ENCODE measurements at places on chromosomes 6 and 20.

DNA sequence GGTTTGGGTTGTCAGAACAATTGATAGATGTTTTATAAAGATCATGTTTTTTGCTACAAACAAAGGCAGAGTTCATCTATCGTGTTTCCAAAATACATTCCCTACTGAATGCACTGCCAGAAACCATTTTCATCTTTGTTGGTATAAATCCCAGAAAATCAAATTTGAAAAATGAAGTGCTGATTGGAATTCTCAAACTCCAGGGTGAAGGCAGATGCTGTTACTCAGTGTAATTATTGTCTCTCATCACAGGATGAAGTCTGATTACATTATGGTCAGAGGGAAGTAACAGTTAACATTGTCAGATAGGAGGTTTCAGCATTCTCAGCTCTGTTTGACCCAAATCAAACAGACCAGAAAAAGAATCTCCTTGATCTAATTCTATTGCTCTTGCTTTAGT, 198.4 kb upstream of the KCNK16 start:
- DNase-seq: peak; percentile 9

DNA sequence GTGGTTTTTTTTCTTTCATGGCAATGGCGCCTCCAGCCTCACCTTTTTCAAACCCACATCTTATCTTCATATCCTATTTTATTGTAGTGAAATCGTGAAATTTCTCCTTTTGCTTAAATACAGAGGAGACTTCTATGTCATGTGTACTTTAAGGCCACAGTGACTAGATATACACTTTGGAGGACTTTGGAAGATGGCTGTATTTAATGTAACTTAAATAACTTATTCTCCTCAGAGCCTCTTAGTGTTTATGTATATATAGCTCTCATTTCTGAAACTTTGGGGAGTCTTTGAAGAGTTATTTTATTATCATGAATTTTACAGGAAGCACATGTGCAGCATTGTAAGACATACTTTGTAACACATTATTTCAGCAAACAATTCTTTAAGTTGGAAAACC, 968 bp downstream of the LAMA2 start:
- DNase-seq: no peak

DNA sequence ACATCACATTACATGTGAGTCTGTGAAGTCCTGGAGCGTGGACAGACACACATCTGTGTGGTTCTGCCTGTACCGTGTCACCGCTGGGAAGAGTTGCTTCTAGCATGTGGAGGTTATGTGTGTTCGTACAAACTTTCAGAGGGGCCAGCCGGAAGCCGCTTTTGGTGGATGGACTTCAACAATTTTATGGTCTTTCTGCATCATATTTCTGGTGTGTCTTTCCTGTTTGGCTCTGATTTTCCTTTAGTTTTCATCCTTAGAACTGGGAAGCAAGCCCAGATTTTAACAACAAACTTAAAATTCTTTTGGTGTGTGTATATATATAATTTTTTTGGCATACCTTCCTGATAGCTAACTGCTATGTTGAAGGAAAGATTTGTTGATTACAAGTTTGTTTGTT, 71.2 kb downstream of the TIAM2 start:
- DNase-seq: peak; percentile 65

DNA sequence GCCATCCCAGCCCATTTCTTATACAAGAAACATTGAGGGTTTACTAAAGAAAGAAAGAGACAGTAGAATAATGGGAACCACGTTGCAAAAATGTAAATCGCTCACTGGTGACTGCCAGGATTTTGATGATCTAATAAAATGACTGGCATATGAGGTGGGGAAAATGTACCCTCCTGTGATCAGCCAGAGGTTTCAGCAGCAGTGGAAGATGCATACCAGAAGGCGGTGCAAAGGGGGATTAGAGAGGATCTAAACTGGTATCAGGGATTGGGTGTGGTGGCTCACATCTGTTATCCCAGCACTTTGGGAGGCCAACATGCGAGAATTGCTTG, 60.8 kb upstream of the DDR1 start:
- DNase-seq: no peak

GRCh38 chr6:88748141-88748540, 215.3 kb downstream of the RNGTT start:
- peak; percentile 1 for DNase-seq

GRCh38 chr6:10071631-10072220, 343.1 kb downstream of the TFAP2A start:
- no peak for DNase-seq

DNA sequence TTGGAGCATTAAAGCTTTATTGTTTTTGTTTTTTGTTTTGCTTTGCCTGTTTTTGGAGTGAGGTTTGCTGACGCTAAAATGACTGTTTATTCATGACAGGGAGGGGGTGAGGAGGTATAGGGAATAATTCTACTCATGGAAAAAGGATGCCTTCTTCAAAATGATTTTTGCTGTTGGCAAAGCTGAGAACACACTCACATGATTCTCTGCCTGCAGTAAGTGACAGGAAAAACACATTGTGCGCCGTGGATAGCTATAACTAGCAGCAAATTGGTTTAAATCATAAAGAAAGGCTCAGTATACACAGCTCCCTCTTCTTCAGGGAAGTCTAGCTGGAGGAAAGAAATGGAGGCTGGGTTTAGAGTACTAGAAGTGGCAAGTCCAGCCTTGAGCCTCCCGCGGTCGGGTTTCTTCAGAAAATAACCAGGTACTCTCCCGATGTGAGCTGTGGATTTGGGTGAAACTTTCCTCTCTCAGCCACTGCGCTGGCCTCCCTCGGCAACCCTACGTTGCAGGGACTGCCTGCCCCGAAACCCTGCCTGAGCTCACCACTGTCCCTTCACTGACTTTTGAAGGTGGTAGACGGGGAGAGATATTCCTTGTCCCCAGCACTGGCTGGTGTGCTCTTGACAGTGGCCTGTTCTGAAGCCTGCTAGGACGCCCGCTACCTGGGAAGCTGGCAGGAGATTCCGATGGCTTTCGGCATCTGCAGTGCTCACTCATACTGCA, 278.2 kb downstream of the NRN1 start:
- no peak for DNase-seq

- no peak for DNase-seq
Observed at GRCh38 chr6:100700009-100700408, 181.1 kb downstream of the ASCC3 start.

DNA sequence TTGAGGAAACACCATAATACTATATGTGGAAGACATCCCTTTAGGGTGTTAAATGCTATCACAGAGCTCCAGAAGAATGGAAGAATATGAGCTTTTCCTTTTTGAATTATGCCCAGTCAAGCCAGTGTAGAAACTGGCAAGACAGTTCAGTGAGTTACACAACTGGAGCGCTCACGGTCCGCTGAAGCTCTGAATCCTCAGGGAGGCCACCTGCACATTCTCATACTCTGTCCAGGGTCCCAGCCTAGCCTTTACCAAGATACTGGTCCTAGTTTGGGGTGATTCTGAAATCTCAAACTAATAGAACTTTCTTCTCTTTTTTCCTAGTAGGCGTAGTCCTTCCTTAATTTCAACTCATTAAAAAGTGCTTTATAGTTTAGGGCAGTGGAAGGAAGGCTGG, 51.3 kb downstream of the ALDH8A1 start:
- DNase-seq: no peak

DNA sequence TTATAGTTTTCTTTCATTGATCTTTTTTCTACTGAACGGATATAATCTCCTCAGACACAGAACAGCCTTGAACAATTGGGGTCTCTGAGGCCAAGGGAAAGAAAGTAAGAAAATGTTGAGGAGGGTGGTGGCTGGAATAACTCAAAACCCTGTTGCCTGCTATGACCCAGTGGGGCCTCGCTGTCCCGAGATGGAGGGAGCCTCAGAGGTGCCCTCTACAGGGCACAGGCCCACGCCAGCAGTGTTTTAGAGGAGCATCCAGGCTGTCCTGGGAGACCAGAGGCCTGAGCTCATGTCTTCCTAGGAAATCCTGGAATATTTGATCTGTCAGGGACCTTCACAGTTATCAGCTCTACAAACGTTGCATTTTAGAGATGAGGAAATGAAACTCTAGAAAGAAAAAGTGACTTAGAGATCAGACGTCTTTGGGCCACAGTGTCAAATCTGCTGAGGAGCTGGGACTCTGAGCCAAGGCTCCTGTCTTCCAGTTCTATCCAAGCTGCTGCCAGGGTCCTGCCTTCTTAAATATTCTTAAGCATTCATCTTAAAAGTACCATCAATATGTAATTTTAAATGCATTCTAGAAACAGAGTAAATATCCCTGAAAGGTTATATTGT, 26.3 kb downstream of the ALDH5A1 start:
- DNase-seq: peak; percentile 33

GRCh38 chr6:33313709-33314514, at the start of gene TAPBP:
Gene TAPBP (minus strand): TSS chr6:33314078. CDS start chr6:33314041, 37 bp downstream.
- peak; percentile 46 for DNase-seq

GRCh38 chr6:147033267-147033666, 170.9 kb upstream of the STXBP5 start:
- peak; percentile 28 for DNase-seq

- DNase-seq: no peak
Observed at GRCh38 chr6:165729307-165729936, 66.4 kb upstream of the PDE10A start.

GRCh38 chr6:7313505-7314165, 636 bp upstream of the SSR1 start:
- no peak for DNase-seq

DNA sequence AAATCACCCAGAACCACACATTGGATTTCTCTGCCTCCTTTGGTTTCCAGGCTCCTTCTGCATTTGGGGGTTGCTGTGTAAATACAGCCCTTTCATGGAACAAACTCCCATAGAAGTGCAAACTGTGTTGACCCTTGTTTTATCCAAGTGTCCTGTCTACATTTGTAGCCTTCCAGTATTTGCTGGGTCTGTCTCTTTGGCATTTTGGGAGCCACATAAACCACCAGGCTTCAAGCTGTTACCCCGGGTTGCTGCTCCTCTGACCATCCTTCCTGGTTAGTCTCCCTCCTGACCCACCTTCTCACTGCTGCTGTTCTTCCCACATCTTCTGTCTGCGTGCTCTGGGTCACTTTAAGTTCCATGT, 7.6 kb upstream of the MTHFD1L start:
- DNase-seq: no peak

GRCh38 chr20:22977047-22977785, 57.9 kb upstream of the SSTR4 start:
- DNase-seq: no peak

DNA sequence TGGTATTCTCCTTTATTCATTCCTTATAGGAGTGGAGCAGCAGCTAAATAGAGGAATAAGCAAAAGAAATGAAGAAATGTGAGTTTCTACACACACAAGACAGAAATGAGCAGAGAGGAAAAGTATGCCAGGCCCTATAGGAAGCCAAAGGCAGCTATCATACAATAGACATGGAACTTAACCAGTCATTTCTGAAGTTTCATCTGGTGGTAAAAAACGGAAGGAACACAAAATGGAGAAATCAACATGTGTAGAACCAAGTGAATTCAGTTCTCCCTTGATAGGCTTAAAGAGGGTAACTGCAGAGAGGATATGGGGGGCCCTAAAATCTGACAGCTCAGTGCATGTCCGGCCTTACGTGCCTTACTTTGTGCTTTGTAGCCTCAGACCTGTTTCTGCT, 44.6 kb downstream of the TSBP1 start:
- DNase-seq: no peak

GRCh38 chr6:57432157-57432556, 114.7 kb downstream of the PRIM2 start:
- DNase-seq: peak; percentile 90

- no peak for DNase-seq
Observed at GRCh38 chr6:159904497-159904911, 13.7 kb downstream of the MAS1 start.

- no peak for DNase-seq
Observed at GRCh38 chr6:11922901-11923300, 89.2 kb upstream of the HIVEP1 start.

DNA sequence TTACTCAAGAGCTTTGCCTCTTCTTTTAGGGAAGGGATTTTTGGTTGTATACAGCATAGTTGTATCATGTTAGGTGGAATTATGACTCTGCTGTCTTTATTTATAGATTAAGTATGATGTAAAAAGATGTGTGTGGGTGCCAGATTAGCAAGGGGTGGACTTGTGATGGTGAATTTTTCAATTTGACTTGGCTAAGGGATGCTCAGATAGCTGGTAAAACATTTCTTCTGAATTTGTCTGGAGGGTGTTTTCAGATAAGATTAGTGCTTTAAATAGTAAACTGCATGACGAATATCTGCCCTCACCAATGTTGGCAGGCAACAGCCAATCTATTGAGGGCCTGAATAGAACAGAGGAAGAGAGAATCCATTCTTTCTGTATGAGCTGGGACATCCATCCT, 173.3 kb upstream of the TNFAIP3 start:
- DNase-seq: no peak

DNA sequence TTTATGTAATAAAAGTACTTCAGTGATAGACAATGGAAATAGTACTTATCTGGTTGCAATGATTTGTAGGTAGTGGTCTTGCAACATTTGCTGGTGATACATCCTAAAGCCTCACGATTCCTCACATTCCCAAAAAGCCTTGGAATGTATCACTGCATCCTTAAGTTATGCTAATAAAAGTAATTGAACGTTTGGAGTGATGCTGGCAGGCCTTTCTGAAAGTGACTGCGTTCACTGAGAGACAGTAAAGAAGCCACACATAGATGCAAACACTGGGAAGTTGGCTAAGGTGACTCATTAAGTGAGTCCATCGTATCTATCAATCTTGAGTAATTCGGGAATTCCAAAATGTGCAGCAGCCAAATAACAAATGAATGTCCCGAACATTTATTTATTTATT, 444.1 kb upstream of the SOX4 start:
- DNase-seq: peak; percentile 93

GRCh38 chr20:37396416-37397075, 50.6 kb downstream of the SRC start:
- no peak for DNase-seq

- no peak for DNase-seq
Observed at GRCh38 chr6:144248003-144248402, 37.1 kb upstream of the UTRN start.

- DNase-seq: no peak
Observed at GRCh38 chr6:156164701-156165452, 612.3 kb upstream of the ARID1B start.

- DNase-seq: no peak
Observed at GRCh38 chr20:37502654-37503053, 18.4 kb upstream of the NNAT start.

GRCh38 chr6:136058852-136059251, 191.3 kb downstream of the MTFR2 start:
- no peak for DNase-seq

GRCh38 chr6:154806804-154807203, 73.6 kb downstream of the SCAF8 start:
- DNase-seq: peak; percentile 5

DNA sequence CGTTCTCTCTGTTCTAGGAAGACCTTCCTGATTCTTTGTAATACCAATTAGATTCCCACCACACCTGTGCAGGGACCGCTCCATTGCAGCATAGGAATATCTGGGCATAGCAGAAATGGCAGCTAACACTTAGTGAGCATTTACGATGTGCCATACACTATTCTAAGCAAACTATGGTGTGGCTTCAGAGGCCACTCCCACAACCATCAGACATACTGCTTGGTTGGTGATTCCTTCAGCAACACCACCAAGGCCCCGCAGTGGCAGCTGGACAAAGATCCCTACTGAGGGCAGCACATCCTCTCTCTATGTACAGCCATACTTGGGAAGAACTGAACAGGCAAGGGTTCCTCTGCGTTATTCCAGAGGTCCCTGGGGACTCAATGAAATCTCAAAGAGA, 6.2 kb downstream of the KCNK5 start:
- no peak for DNase-seq

GRCh38 chr6:94736236-94736635, 841.1 kb upstream of the MANEA start:
- DNase-seq: no peak

- DNase-seq: peak; percentile 38
Observed at GRCh38 chr6:5746759-5747130, 260.0 kb downstream of the NRN1 start.

- DNase-seq: no peak
Observed at GRCh38 chr6:167336844-167337630, 12.2 kb downstream of the TTLL2 start.
